Cardiac muscle cell (in vitro differentiated cells and primary cell): ENCODE measurements at places on chromosomes 2 and 18. TPM values are rescaled to one million over a fixed set of nuclear protein-coding genes. Genes with fewer than 3 reads are reported as not detected.

SMAD2 gene
- total RNA-seq, result 71.3 and 85.8 TPM in 2 replicates

NEMP2 gene
- total RNA-seq, result 1.6 and 5.4 TPM in 2 replicates

FSHR gene
- 0.95 and 1.9 TPM in 2 replicates for total RNA-seq

TRIP12 gene
- total RNA-seq, result 92.6 and 190 TPM in 2 replicates

CNGA3 gene
- total RNA-seq, result 0.04 TPM in 1 of 2 replicates, not detected in the other

MTIF2 gene
- total RNA-seq, result 19.2 and 25.6 TPM in 2 replicates

ACMSD gene
- total RNA-seq, result not detected in 2 replicates

KCNG2 gene
- not detected in 2 replicates for total RNA-seq

ELOA2 gene
- not detected in 2 replicates for total RNA-seq

DYSF gene
- 44.4 and 57.4 TPM in 2 replicates for total RNA-seq

CAD gene
- total RNA-seq, result 31.1 and 51.7 TPM in 2 replicates

TFCP2L1 gene
- total RNA-seq, result not detected in 2 replicates

TUBB8B gene
- not detected in 2 replicates for total RNA-seq

NYAP2 gene
- not detected in 2 replicates for total RNA-seq

LRRC30 gene
- not detected in 2 replicates for total RNA-seq

NOSTRIN gene
- 0.49 and 0.92 TPM in 2 replicates for total RNA-seq

PAPOLG gene
- total RNA-seq, result 13.3 and 13.6 TPM in 2 replicates

UBXN2A gene
- 14.7 and 19.1 TPM in 2 replicates for total RNA-seq

SYT4 gene
- total RNA-seq, result 0.07 TPM in 1 of 2 replicates, not detected in the other

IL36RN gene
- not detected in 2 replicates for total RNA-seq

TUBA3E gene
- not detected in 2 replicates for total RNA-seq

C2orf66 gene
- 0.27 TPM in 1 of 2 replicates, not detected in the other for total RNA-seq

AGXT gene
- 0.06 and 0.67 TPM in 2 replicates for total RNA-seq

AMER3 gene
- 0.25 and 1.2 TPM in 2 replicates for total RNA-seq
